ENCODE measurements at places on chromosomes 2 and 18.

DNA sequence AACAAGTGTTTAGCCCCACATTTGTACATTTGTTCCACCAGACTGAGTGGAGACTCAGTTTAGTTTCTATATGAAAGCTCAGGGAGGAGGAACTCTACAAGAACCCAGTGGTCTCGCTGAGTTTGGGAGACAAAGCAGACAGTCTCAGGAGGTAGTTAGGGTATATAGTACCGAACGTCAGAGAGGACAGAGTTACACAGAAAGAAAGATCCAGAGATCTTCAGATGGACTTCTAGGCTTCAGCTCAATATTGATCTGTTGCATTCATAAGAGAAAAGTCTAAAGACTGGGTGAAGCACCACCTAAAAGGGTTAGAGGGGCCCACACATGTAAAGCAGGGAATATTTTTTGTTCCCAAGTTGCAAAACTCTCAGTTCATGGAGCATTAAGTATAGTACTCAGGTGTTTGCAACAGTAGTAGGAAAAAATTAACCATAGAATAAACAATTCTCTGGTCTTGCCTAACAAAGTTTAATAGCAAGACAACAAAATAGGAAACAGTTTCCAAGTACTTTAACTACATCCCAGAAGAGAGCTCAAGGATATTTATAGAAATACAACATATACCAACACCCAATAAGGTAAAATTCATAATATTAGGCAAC, 4.2 kb downstream of the TFPI start:
- no peak for DNase-seq

DNA sequence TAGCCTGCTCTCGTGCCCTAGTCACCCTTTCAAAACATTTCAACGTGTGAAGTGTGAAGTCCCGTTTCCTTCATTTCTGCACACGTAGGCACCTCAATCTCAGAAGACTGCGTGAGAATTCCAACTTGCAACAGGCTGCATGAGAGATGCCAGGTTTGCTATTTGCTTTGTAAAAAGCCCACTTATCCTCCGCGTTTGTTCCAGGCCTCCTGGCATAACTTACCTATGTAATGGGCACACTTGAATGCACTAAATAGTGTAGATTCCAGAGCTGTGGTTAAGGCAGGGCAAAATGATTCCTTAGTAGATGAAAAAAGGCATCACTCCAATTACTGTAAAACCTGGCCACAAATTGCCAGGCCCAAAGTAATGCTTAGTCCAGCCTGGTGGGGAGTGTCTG, 179.6 kb downstream of the INO80D start:
- no peak for DNase-seq

GRCh38 chr2:129165006-129165405, 814.5 kb upstream of the RAB6C start:
- DNase-seq: no peak

- DNase-seq: no peak
Observed at GRCh38 chr2:46246790-46247189, 50.4 kb upstream of the EPAS1 start.

DNA sequence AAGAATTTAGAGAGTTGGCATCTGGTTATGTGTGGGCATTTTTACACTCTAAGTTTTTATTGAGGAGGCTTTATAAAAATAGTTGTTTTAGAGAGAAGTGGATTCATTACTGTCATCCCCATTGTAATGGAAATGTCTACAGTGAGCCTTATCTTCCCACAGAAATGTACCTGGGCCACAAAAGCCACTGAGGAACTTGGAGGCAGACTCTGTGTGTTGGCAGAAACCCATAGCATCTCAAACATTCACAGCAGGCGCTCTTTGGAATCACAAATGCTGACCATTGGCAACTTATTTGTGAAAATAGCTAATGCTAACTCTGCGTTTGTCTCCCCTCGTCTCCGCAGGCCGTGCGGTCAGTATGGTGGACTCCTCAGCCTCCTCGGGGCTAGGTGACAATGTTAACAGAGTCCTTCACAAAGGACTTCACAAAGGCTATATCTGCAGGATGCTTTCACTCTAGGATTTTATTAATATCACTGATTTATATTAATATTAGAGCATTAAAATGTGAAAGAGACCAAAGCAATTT, 689.1 kb upstream of the POU3F3 start:
- no peak for DNase-seq

- DNase-seq: no peak
Observed at GRCh38 chr2:185318271-185318724, 420.3 kb upstream of the FSIP2 start.

GRCh38 chr2:176418768-176419167, 149.5 kb downstream of the MTX2 start:
- no peak for DNase-seq

- DNase-seq: no peak
Observed at GRCh38 chr2:1060987-1061386, 110.3 kb downstream of the SNTG2 start.
